ENCODE measurements at places on chromosomes 7 and 10.
A peak's percentile ranks its signal among the peaks of the same experiment; 100 is the strongest.

DNA sequence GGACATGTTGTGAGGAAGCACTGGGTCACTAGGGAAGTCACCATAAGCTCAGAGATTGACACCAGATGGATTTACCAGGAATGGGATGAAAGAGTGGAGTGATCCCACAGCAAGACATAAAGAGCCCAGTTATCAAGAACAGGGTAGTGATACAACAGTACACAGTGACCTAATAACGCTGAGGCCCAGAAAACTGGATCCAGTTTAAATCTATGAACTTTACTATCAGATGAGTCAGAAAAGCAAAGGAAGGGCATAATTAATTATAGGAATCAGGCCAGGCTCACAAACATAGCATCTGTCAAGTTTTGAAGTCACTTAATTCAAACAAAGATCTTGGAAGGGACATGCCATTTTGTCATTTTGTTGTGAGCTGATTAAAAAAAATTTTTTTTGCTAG is 73.5 kb downstream of the LRRN3 start:
- no peak for DNase-seq

DNA sequence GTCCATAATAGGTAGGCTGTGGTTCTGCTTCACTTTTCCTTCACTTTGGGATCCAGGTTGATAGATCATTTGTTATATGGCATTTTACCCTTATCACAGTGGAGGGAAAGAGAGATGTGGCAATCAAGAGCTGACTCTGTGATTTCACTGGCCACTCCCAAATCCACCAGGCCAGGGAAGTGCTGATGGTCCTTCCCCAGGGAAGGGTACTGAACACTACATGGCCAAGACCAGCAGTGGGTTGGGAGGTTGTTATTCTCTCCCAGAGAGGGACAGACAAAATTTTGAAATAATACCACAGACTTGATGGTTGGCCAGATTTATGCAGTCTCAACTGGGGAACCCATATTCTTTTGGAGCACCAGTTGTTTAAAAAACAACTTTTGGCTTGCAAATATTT is 102.5 kb downstream of the SND1 start:
- no peak for DNase-seq

- no peak for DNase-seq
These were observed 42.9 kb downstream of the ELFN1 start for GRCh38 chr7:1712907-1713501.

DNA sequence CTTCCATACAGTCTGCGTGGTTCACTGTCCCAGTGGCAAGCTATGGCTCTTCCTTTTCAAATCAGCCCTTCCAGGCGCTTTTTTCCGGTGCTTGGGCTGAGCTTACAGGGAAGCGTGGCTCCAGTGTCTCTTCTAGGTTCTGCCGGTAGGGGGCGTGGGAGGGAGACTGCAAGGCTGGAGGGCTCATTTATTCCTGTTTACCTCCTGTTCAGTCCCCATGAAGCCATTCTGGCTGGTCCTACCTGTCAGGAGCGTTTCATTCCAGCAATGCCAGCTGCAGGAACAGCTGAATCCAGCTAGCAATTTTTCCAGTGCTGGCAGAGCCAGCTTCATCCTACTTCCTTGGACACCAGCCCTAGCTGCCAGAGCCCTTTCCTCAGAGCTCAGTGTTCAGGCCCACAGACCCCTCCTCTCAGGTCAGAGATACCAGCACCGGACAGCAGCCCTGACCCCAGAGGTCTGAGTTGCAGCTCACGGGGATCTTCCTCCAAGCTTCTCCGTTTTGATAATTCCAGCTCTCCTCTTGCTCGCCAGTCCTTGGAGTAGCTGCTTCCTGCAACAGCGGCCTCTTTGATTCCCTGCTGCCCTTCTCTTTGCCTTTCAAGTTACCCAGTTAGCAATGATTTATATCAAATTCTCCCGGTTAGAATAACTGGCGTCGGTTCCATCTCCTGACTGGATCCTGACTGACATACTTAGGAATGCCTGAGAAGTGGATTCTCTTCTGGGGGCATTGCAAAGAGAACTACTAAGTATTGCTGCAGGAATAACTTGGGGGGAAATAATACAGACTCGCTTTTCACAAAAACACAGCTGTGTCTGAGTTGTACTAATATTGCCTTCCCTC is 129.8 kb downstream of the FRMD4A start:
- DNase-seq: peak; percentile 62

- no peak for DNase-seq
These were observed 27.1 kb upstream of the AKAP9 start for GRCh38 chr7:91913612-91914011.

- DNase-seq: no peak
These were observed 7.6 kb upstream of the PRKAG2 start for GRCh38 chr7:151884312-151885201.

DNA sequence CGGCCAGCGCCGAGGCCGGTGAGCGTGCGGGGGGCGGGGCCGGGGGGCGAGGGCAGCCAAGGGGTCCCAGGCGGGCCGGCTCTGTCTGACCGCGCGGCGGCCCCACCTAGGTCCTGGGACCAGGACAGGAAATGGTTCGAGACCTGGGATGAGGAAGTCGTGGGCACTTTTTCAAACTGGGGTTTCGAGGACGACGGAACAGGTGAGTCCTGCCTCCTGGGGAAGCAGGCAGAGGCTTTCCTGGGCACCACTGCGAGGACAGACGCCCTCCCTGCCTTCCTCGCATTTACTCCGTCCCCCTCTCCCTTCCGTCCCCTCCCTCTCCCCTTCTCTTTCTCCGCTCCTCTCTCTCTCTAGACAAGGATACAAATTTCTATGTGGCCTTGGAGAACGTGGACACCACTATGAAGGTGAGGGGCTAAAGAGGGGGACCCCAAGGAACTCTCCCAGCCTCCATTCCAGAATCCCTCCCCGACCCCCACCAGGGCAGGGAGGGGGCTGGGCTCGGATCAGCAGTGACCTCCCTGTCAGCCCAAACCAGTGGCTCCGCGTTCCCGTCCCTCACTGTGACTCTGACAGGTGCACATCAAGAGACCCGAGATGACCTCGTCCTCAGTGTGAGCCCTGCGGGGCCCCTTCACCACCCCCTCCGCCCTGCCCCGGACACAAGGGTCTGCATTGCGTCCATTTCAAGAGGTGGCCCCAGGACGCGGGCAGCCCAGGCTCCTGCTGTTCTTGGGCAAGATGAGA is 2.6 kb upstream of the MUC12 start:
- DNase-seq: peak; percentile 60

DNA sequence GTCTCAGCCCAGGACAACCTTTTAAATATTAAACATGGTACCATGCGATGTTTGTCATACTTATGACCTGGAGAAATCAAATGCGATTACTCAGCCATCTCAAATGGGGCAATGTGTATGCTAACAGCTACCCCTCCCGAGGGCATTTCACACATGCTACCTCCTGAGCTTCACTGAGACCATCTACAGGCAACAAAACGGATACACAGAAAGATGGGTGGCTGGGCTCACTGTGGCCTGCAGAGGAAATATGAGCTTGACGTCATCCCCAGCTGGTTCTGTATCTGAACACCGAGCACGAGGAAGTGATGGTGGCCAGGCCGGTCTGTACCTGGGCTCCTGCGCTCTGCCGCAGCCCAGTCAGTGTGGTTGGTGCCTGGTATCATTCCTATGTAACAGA is 374.3 kb downstream of the RPS24 start:
- no peak for DNase-seq

DNA sequence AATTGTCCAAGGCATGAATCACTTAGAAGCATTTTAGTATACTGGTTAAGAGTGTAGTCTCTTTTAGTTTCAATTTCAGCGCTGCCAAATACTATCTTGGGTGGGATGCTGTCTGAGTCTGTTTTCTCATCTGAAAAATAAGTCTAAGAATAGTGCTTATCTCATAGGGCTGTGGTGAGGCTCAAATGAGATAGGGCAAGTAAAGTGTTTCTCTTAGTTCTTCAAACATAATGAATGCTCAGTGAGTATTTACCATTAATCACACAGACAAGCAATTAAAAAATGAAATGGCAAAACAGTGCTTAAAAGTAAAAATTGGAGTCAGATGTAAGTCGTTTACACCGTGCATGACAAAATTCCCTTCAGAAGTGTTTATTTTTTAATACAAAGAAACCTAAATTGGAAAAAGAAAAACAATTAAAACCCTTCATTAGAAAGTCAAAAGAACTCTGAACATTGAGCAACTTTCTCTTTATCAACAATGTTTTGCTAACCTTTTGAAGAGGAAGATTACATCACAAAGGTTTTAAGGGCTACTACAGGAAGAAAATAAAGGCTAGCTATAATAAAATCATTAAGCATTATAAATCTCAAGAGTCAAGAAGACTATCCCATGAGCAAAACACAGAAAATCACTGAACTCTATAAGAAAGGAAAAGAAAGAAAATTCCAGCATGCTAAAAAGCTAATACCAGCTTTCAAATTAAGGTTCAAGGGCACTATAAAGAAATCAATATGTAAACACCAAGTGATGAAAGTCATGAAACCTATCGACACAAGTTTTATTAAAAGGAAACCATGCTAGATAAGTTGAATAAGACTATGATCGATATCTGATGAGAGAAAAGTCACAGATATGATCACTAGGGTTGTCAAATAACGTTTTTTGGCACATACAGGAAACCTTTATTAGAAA is 45.6 kb upstream of the C1GALT1 start:
- DNase-seq: no peak

- DNase-seq: no peak
These were observed 355.0 kb downstream of the RNLS start for GRCh38 chr10:88228130-88228529.

- DNase-seq: no peak
These were observed 229.1 kb upstream of the GRB10 start for GRCh38 chr7:51011710-51012350.

- no peak for DNase-seq
These were observed 32.5 kb upstream of the PLXDC2 start for GRCh38 chr10:19783721-19784120.

DNA sequence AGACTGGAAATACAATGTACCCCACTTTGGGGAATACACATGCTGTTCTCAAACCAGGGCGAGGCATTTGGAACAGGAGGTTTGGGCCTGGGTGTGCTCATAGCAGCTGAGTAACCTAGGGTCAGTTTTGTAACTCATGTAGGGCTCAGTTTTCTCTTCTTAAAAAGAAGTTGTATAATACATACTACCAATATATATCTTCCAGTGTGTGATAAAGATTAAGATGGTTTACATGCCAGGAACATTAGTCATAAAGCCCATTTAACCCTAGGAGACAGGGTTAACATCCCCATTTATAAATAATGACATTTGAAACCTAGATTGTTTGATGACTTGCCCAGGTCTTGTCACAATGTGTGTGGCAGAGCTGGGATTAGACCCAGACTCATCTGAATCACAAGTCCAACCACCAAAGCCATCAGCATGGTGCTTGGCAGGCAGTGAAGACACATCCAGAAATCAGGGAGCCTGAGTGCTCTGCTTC is 6.0 kb downstream of the AKR1B10 start:
- no peak for DNase-seq

DNA sequence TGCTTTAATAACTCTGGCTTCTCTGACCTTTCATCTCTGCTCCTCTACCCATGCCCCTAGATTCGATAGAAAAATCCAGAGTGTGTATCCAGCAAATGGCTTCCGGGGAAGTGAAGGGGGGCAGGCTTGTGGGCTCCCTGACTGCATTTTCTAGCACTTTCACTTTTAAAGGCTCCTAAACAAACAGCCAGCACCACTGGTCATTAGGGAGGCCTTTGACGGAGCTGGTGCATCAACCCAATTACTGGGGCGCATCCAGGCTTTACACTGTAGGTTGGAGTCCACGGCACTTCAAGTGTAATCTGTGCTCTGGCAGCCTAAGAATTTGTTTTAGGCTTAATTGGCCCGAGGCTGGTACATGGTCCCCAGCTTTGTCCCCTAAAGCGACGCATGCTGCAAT is 291.9 kb downstream of the GFRA1 start:
- DNase-seq: no peak

- DNase-seq: peak; percentile 28
These were observed 16.9 kb downstream of the GCK start for GRCh38 chr7:44172352-44172751.

DNA sequence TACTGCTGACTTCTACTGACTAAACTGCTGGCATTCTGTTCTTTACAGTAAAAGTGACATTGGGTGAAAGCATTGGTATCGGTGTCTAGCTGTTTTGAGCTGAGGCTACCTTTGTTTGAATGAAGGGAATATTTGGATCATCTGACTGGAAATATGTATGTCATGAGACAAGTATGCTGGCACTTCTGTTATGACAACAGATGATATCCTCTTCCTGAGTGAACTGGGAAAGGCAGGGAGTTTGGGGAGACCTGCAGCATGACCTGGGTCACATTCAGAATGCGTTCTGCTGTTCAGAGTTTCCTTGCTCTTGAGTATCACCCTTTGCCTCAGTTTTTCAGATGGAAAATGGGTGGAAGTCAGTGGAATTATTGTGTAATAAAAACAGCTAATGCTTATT is 81.8 kb downstream of the PLCE1 start:
- no peak for DNase-seq

GRCh38 chr10:63696205-63696604 is 175.0 kb downstream of the REEP3 start:
- DNase-seq: no peak

DNA sequence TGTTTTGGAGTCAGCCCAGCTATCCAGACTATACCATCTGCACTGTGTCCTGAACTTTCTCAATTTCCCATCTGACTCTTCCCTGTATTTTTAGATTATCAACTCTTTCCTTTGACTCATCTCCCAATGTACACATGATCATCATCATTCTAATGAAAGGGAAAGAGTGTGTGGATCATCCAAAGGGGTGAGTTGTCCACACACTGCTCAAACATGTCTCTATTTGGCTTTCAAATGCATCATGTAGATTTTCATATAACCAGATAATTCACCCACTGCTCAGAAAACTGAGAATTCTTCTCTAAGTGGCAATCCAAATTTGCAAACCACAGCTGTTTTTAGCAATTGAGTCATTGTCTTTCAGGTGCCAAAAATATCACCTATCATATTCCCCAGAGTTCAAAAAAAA is 190.2 kb upstream of the HPS1 start:
- no peak for DNase-seq

- DNase-seq: no peak
These were observed 36.4 kb downstream of the VCL start for GRCh38 chr10:74034301-74034700.

GRCh38 chr7:96189129-96189820 is 132.6 kb downstream of the SLC25A13 start:
- no peak for DNase-seq

GRCh38 chr10:49278497-49278981 is 20.4 kb upstream of the C10orf71 start:
- DNase-seq: peak; percentile 3

GRCh38 chr10:102773986-102774385 is 30.2 kb downstream of the WBP1L start:
- no peak for DNase-seq

- DNase-seq: no peak
These were observed 40.3 kb upstream of the YAE1 start for GRCh38 chr7:39525926-39526325.

- DNase-seq: no peak
These were observed 2.4 kb downstream of the PMPCB start for GRCh38 chr7:103299660-103300059.

DNA sequence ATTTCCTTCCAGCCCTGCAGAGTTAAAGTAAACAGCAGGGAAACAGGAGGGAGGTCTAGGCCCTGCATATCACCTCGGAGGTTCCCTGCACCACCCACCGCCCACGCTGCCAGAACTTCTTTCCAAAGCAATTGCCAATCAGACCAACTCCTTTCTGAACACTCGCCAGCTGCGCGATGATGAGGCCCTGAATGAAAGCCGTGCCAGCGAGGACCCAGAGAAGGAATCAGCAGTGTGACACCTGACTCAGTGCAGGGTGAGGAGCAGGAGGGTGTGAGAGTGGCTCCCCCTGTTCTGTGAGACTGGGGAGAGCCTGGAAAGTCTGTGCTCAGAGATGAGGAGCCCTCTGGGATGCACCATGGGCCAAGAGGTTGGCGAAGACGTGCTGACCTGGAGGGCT is 3.3 kb upstream of the TCERG1L start:
- DNase-seq: no peak
